ENCODE measurements at places on chromosomes 7 and 10.

DNA sequence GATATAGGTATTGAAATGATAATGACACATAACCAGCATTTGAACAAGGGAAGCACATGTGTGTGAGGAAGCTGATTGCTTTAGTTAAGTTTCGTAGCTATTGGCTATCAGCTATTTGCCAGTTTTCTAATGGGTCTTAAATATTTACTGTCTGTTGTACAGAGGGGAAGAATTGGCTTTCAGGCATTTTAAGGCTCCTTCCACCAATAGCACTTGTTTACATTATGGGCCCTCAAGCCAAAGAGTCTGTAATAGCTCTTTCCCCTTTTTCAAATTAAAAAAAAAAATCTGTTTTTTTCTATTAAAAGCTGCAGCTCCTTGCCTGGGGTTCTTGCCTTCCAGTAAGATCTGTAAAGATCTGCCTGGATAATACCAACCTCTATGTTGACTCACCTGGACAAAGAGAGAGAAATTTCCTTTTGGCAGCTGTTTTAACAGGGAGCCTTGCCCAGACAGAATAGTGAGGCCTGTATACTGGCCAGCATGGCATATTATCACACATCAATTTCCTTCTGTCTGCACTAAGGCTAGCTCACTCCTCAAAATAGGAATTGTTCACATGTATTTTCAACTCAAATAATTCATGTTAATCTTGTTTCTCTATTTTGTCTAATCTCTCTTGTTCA, 104.7 kb upstream of the LRGUK start:
- no peak for DNase-seq

DNA sequence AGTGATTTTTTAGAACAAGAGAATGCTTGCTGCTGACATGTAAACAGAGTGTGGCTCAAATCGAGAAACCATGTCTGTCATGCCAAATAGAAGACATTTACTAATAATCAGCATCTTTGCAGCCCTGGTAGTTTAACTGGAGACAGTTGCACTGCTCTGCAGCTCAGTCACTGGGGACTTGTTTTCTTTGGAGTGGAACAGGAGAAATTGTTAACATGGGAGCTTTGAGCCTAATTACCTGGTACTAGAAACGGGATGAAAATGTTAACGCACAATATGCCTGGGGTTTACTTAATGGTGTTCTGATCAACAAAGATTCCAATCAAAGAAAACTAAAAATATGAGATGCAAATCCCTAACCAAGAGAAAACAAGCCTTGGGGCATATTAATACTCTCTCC, 153.5 kb downstream of the NRP1 start:
- no peak for DNase-seq

DNA sequence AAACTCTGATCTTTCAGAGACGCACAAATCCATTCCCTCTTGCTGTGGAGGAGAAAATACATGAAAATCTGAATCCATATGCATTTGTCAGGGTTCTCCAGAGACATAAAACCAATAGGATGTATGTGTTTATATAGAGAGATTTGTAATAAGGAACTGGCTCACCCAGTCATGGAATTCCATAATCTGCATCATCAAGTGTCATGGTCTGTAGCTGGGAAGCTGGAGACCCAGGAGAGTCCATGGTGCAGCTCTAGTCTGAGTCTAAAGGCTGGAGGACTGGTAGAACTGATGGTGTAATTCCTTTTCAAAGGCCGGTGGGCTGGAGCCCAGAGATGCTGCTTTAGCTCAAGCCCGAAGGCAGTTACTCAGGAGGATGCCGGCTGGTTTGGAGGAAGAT, 134.0 kb downstream of the TCF7L2 start:
- DNase-seq, result no peak

GRCh38 chr10:132924046-132924952, 18.1 kb downstream of the CFAP46 start:
- DNase-seq, result no peak
